ENCODE measurements at places on chromosomes 12 and 14.

GRCh38 chr14:102146423-102146822, 6.7 kb downstream of the WDR20 start:
- DNase-seq: no peak

DNA sequence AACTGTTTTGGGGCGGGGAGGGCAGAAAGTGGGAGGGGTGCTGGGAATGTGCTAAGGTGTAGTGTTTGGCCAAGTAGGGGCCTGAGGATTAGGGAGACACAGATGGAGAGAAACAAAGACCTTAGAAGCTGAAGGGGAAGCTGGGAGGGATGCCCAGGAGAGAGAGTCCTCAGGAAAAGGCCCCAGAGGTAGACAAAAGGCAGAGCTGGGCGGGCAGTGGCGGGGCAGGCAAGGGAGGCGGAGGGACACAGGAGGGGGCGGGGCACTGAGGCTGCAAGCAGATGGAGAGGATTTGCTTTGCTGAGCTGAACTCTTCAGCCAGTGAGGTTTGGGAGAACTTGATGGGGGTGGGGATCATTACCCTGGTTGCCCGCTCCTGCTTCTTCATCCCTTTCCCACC, 2.8 kb downstream of the PTMS start:
- no peak for DNase-seq

DNA sequence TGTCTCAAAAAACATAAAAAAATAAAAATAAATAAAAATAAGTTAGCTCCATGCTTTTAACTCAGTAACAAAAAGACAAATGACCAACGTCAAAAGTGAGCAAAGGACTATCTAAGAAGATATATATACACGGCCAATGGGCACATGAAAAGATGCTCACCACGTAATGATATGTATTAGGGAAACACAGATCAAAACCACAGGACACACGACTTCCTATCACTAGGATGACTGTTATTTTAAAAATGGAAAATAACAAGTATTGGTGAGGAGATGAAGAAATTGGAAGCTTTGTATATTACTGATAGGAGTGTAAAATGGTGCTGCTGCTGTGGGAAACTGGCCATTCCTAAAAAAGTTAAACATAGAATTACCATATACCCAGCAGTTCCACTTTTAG, 20.2 kb upstream of the P2RX7 start:
- no peak for DNase-seq

DNA sequence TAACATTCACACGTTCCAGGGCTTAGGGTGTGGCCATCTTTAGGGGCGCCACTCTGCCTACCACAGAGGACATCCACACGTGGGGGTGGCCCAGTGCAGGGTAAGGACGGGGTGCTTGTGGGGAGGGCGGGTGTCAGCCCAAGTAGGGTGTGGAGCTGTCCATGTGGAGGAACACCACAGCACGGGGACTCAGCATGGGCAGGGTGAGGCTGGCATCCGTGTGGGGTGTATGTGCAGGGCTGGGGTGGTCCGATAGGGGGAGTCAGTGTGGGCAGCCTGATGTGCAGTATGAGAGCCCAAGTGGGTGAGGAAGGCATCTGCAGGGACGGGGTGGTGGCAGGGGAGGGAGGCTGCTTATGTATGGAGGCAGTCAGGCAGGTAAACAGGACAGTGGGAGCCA, 17.7 kb downstream of the PSMC1 start:
- no peak for DNase-seq

DNA sequence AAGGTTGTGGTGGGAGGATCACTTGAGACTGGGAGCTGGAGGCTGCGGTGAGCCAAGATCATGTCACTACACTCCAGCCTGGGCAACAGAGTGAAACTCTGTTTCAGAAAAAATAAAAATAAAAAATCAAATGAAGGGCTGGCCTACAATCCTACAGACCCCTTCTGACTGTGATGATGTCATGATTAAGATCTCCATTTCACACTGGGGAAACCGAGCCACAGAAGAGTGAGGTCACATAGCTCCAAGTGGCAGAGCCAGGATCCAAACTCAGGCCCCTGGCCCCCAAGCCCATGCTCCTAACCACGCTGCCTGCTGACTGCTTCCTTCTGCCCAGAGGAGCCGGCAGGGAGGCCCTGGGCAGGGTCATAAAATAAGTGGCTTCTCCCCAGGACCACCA, 258.0 kb upstream of the FKBP4 start:
- no peak for DNase-seq

DNA sequence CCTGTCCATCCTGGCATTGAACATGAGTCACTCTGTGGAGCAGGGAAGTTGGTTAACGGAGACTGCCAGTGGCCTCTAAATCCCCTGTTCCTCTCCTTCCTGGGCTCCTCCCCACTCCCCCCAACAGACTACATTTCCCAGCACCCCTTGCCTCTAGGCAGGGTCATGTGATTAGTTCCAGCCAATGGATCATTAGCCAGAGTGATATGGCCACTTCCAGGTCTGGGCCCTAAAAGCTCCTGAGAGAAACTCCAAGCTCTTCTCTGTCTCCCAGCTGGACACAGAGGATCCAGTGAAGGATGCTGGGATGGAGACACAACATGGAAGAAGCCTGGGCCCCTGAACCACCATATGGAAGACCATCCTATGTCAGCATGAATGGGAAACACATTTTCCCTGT, 54.4 kb upstream of the RFLNA start:
- no peak for DNase-seq

DNA sequence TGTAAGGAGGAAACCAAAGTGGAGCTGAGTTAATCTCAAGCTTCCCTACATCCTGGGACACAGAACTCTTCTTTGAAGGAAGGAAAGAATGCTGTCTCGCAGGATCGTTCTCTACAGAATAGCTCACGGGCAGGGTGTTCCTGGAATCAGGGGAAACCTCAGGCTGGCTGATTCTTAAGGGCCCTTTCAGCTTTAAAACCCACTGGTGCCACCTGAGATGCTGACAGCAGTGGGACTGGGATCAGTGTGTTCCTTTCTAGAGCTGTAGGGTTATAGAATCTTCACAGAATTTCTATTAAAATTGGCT, 47.8 kb downstream of the UBE3B start:
- no peak for DNase-seq

- no peak for DNase-seq
Measured at GRCh38 chr12:74985293-74985985, 224.2 kb downstream of the KCNC2 start.

- DNase-seq: no peak
Measured at GRCh38 chr12:82299319-82300025, 58.7 kb downstream of the CCDC59 start.

GRCh38 chr12:16282978-16283377, 5.5 kb upstream of the SLC15A5 start:
- no peak for DNase-seq

GRCh38 chr12:47396902-47397663, 308.7 kb downstream of the RPAP3 start:
- no peak for DNase-seq

- DNase-seq: no peak
Measured at GRCh38 chr14:104104076-104104901, 18.8 kb downstream of the ASPG start.

DNA sequence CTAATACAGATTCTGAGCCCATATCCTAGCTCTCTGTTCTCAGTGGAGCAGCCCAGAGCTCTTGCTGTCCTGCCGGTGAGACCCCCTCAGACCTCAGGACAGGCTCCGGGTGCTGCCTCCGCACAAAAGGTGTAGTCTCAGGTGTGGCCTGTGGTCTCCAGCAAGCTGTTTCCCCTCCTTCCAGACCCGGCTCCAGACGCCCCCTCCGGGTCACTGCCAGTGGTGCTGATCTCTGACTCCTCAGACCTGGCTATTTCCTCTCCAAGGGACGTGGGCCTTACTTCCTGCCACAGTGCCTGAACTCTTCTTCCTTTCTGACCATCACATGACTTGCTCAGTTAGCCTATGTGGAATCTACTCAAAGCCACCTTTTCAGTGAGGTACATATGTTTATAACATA, 337.5 kb downstream of the GLT1D1 start:
- DNase-seq: no peak

GRCh38 chr12:58357511-58357910, 416.1 kb downstream of the ATP23 start:
- no peak for DNase-seq

- no peak for DNase-seq
Measured at GRCh38 chr14:56648508-56649301, 69.1 kb downstream of the TMEM260 start.

DNA sequence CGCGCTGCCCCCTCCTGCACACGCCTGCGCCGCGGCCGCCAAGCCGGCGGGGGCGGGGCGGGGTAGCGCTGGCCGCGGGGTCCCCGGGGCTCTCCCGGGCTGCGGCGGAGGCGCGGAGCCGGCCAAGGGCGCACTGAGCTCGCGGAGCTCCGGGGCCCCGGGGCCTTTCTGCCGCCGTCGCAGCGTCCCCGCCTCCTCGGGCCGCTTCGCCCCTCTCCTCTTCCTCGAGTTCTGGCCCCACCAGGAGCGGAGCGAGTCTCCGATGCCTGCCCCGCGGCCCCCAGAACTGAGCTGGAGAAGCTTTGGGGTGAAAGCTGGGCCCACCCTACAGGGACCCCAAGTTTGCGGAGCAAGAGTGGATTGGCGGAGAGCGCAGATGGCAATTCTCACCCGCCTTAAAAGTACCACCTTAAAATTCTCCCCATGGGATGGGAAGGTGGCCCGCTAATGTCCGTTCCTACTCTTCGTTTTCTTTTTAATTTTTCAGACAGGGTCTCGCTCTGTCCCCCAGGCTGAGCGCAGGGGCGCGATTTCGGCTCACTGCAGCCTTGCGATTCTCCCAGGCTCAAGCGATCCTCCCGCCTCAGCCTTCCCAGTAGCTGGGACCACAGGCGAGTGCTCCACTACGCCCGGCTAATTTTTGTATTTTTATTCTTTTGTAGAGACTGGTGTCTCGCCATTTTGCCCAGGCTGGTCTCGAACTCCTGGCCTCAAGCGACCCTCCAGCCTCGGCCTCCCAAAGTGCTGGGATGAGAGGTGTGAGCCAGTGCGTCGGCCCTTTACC, 129.6 kb downstream of the NDUFA12 start:
- no peak for DNase-seq

- DNase-seq: no peak
Measured at GRCh38 chr14:63432228-63432627, 110.9 kb downstream of the PPP2R5E start.

GRCh38 chr14:91367173-91368171, 50.1 kb downstream of the CCDC88C start:
- DNase-seq: no peak

- no peak for DNase-seq
Measured at GRCh38 chr14:63486738-63487137, 56.4 kb downstream of the PPP2R5E start.
